Stimulated activated CD8-positive, alpha-beta memory T cell treated with anti-CD3 and anti-CD28 coated beads, Interleukin-7, amount 100 ng/mL, for 24 hours (primary cell): ENCODE measurements at places on chromosomes 6 and 20.

GRCh38 chr6:116586738-116587137 lies 15.4 kb downstream of the RWDD1 start:
- DNase-seq: no peak

DNA sequence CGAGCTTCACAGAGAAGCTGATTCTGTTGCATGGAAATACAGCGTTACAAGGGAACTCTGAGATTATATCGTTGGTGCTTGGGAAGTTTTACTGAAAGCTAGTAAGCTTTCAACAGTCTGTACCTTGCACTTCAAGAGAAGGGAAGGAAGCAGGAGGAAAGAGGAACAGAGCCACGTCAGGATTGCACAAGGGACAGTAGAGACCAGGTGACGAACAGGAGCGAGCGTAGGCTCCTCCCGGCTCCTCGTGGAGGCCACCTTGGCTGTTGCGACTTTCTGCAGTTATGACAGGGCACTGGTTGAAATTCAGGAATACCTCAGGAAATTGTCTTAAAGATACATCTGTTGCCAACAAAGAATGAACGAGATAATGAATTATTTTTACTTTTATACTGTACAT lies 18.8 kb downstream of the RTF2 start:
- DNase-seq: no peak

DNA sequence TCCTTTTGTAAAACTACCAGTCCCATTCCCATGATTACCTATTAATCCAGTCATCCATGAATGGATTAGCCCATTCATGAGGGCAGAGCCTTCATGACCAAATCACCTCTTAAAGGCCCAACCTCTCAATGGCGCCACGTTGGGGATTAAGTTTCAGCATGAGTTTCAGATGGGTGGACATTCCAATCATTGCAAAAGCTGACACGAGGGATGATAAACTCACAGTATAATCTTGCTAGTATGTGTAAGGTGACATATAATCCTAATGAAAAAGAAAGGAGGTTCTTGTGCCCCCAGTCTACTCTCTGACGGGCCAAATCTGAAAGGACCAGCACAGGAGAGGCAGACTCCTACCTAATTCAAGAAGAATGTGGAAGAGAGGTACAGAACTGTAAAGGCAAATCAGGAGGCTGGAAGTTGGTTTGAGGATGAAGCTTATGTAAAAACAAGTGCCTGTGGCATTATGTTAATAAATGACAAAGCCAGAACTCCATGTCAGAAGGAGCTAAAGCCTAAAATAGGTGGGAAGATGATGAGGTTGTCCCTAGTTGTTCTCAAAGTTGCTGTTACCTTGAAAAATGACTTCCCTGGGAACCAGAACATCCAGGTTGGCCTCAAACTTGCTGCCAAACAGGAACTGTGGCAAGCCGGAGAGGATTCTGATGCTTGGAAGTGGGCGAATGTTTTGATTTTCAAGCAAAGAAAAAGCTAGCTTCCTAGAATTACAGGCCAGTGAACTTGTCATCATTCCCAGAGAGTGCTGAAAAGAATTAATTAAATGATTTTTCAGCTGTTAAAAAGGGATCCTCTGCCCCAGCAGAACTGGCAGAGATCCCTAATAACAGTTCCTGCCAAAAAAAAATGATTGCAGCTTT lies 106.5 kb upstream of the TIAM2 start:
- no peak for DNase-seq

GRCh38 chr6:43793875-43794242 lies 23.8 kb downstream of the VEGFA start:
- DNase-seq: no peak

GRCh38 chr20:40255365-40255764 lies 433.7 kb downstream of the MAFB start:
- no peak for DNase-seq

DNA sequence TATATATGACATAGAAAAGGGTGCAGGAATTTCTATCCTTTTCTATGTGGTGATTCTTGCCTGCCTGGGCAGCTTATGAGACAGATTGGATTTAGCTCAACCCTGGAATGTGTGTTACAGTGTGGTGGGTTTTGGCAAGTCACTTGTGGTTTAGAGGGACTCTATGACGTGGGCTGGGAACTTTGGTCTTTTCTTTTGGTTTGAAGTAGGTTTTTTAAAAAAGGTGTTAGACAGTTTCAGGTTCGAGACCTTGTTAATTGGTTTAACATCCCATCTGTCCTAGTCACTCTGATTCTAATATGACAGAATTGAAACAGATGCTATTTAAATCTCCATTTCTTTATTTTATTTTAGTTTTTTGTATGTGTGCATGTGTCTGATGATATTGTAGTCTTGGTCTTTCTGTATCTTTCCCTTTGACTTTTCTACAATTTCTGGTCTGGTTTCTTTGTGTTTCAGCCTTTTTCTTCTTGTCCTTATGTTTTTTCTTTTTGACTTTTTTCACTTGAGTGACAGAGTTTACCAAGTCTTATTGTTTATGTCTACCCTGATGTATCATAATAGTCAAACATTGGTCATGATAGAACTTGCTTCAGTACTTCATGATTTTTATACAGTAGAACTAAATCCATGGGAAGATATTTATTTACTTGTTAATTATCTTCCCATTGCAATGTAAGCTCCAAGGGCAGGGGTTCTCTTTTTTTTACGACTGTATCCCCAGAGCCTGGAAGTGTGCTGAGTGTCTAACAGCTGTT lies 174.3 kb downstream of the CDKAL1 start:
- DNase-seq: no peak

DNA sequence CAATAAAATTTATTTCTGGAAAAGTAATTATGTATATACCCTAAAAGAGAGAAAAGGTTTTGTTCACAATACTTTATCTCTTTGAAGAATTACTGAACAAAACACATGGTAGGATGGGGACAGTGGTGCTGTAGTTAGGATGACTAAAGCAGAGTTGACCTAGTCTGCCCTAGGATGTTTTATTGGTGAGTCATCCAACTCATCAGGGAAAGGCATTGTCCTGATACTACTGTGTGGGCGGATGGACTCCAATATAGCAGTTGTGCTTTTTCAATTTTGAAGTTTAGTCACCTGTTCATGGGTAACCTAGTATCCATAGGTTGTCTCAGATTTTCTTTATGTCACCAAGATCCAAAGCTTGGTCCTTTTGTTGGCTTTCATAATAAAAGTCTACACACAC lies 53.3 kb upstream of the EYS start:
- DNase-seq: no peak
